Cortex of kidney (tissue), 1 donor: ENCODE measurements at places on chromosomes 1 and 21.

DNA sequence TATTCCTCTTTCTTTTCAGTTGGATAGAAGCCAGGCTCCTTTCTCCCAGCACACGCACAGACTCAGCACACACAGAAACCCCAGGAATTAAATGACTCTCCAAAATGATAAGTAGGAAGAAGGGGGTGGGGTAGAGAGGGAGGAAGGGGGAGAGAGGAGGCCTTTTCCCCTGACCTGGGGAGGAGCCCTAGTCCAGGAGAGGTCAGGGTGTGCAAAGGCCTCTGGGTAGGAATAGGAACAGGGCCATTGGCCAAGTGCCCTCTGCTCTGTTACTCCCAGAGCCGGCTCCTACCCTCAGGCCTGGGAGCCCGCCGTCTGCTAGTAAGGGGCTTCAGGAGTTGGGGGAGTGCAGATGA is 35.6 kb upstream of the PUM1 start:
- DNase-seq = no peak

DNA sequence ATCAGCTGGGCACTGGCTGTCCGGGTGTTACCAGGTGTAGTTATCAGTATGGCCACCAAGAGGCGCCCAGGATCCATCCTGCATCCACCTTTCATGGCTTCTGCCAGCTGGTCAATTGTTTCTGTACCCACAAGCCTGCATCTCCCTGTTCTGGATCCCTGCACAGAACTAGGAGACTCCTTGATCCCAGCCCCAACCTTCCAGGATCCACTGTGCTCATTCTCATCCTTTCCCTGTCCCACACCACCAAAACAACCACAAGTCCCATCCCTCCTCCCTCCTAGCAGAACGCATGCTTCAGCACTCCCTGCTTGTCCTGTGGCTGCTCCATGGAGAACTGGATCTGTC is 27.2 kb upstream of the FOXE3 start:
- no peak for DNase-seq

GRCh38 chr1:236393681-236394481 is at the start of gene EDARADD:
EDARADD (plus strand) TSS chr1:236394286; CDS start chr1:236394445, 159 bp downstream.
- DNase-seq = no peak

- no peak for DNase-seq
These were observed 1.1 kb upstream of the RPRD2 start for GRCh38 chr1:150362721-150363425.

DNA sequence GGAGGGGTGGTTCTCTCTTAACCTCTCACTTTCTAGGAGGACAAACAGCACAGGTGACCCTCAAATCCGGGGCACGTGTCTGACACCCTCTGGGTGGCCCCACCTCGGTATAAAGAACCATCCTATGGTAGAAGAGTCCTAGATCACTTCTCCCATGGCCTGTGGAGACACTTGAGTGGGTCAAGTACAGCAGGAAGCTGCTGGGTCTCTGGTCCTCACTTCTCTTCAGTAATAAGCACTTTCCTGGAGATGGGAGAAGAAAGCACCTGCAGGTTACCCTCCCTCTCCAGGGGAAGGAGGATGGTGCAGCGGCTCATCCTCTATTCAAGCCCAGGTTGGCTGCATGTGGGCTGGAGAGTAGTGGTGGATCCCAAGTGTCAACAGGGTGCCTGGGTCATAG is 17.0 kb downstream of the S100A7 start:
- no peak for DNase-seq

- no peak for DNase-seq
These were observed 57.6 kb upstream of the KIF1B start for GRCh38 chr1:10152709-10153284.

DNA sequence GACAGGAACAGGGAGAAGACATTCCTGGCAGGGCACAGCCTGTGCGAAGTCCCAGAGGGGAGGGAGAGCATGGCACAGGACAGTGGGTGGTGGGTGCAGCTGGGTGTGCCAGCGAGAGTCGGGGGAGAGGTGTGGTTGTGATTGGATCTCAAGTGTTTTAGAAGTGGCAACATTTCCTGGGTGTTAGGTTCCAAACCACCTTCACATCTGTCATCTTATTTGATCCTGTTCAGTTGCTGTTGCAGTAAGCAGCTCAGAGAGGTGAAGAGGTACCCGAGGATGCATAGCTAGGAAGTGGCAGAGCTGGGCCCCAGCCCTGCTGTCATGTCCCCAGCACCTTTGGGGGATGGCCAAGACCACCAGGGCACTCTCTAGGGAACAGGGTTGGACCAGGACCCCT is 22.0 kb upstream of the DISP3 start:
- no peak for DNase-seq

DNA sequence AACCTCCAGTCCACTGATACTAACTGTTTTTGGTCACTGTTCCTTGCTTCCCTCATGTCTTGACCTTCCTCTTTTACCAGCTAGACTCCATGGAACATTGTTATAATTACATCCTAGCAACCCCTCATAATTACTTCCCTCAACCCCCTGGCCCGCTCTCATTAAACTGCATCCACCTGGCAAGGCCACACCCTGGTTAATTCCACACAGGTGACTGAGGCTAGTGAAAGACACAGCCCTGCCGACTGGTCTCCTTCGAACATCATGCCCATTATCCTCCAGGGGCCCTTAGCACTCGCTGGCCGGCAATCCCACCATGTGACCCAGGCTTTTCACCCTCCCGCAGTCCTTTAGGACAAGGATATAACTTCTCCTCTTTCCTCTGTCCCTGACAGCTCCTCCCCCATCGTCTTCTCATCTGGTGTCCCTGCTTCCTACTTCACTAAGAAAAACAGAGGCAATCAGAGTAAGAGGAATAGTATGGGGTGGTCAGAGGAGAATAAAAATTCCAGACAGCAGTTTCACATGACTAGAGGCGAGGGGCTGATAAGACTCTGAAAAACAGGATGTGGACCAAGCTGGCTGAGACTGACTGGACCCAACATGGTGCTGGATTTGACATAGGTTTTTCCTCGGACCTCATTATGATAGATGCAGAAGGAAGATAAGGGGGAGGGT is 8.8 kb upstream of the TENT5B start:
- DNase-seq = no peak

GRCh38 chr1:68346188-68346808 is 103.5 kb downstream of the RPE65 start:
- DNase-seq = no peak

GRCh38 chr1:25716320-25716719 is 83.7 kb upstream of the SELENON start:
- no peak for DNase-seq

DNA sequence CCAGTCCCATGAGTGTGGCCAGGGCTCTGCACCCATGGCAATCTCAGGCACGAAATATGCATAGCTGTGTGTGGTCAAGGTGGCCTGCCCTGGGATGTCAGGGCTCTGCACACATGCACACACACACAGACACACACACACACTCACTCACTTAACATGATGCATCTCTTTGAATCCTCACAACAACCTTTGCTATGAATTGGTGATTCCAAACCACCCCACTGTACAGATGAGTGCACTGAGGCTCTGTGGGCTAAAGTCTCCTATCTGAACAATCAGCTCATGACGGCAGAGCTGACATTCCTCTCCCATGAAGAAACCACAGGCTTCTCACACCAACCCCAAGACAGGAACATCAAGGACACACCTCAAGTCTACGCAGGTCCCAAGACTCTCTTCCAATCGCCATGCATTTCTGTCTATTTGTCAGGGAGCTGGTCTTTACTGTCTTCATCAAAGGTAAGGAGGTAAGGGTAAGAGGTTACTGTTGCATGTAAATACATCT is 131.6 kb downstream of the ETS2 start:
- no peak for DNase-seq

DNA sequence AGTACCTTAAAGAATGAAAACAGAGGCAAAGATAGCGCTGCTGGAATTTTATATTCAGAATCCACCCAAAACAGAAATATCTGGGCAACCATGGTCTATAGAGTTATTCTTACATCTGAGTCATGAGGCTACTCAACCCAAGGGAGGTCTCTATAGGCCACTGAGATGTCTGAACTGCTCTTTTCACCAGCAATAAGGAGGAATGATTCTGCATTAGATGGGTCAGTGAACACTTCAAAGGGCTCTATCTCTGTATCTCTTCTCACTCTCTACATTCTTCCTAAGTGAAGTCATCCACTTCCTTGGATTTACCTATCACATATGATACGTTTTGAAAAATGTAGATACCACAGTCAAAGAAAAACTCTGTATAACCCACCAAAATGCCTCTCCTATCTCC is 90.2 kb upstream of the NGF start:
- no peak for DNase-seq

- DNase-seq = no peak
These were observed 17.9 kb upstream of the ABCG1 start for GRCh38 chr21:42200906-42201614.

GRCh38 chr1:44086692-44087474 is 31.7 kb upstream of the KLF17 start:
- DNase-seq = no peak

DNA sequence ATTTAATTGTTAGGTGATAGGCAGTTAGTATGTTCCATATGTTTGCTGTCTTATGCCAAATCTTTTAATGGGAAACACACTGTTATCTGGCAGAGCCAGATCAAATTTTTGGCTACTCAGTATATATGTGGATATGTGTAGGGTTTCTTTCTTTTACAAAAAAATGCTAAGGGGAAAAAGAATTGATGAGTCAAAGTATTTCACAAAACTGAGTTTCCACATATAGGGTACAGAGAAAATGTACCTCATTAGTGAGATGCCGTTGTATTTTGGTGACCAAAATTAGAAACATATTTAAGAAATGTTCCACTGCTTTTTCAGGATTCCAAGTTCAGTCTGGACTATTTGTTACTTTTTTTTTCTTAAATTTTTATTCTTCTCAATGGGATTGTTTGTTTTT is 201.2 kb upstream of the PTGFR start:
- DNase-seq = no peak

GRCh38 chr21:27082431-27083010 is 115.6 kb upstream of the ADAMTS5 start:
- DNase-seq = no peak

GRCh38 chr1:233366575-233366974 is 39.1 kb downstream of the MAP3K21 start:
- DNase-seq = no peak

- no peak for DNase-seq
These were observed 34.0 kb upstream of the NHLH2 start for GRCh38 chr1:115874904-115875303.

DNA sequence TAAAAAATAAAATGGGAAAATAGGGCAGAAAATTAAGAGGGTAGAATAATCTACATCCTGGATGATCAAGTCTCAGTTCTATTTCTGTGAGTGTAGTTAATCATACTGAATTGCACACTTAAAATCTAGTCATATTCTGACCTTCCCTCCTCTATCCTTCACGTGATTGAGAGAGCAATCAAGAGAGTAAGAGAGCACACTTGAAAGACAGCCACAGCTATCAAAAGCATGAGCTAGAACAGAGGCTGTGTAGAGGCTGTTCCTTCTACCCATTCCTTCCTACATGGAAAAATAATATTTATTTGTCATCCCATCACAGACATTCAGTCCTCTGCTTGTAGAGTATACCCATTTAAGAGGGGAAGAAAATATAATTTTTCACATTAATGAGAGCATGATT is 52.4 kb downstream of the PHC2 start:
- DNase-seq = no peak

DNA sequence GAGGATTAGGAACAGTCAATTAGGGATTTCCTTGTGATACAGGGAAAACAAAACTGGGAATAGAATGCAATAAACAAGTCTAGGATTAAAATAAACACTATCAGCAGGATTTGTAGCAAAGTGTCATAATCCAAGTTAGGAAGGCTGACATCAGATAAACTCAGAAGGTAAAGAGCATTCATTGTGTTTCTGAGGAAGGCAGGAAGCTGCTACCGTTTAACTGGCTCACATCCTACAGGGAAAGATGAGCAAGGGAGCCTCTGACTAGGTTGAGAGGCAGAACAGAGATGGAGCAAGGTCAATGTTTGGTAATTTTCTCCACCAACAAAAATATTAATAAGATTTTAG is 124.7 kb downstream of the POU2F1 start:
- DNase-seq = no peak

- DNase-seq = no peak
These were observed 36.1 kb upstream of the KHDRBS1 start for GRCh38 chr1:31977385-31978131.

- no peak for DNase-seq
These were observed 155.3 kb downstream of the MAGI3 start for GRCh38 chr1:113545626-113546025.

DNA sequence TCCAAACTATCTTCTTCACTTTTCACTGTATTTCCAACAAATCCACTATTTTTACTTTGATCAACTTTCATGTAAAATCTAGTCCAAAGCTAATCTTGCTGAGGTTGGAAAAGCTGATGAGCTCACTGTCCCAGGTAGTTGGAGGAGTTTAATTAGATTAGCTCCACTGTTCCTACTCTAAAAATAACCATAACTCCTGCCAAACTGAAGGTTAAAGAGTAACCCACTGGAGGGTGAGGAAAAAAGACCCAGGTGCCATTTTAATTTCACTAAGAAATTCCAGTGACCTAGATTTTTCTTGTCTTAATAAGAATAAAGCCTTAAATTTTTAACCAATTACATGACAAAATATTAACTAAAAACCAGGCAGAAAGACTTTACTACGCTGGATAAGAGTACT is 15.3 kb downstream of the DCAF8 start:
- DNase-seq = no peak

DNA sequence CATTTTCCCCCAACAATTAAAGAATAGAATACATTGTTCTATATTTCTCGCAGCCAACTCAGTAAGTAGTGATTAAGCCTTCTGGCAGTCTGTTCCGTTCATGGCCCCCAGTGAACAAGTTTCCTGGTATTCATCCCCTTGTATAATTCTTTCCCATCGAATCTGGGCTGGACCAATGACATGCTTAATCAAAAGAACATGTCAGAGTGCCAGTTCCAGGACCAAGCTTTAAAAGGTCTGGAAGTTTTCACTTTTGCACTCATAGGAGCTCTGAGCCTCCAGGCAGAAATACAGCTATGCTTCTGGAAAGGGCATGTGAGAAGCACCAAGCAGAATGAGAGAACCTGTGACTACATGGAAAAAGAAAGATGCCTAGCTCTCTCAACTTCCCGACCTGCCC is 22.5 kb upstream of the DPYD start:
- DNase-seq = no peak

- DNase-seq = no peak
These were observed 57.4 kb upstream of the CXADR start for GRCh38 chr21:17455451-17455850.

GRCh38 chr1:63454269-63454668 is 68.8 kb downstream of the ITGB3BP start:
- no peak for DNase-seq
